ENCODE measurements at places on chromosomes 13 and 19. TPM values are rescaled to one million over a fixed set of nuclear protein-coding genes. Genes with fewer than 3 reads are reported as not detected.
A peak's percentile ranks its signal among the peaks of the same experiment; 100 is the strongest.

Gene ZNF763
- 4.3 TPM for total RNA-seq

Gene ZNF575
- total RNA-seq, result 6.9 TPM

GRCh38 chr19:3276341-3276799 is 51.9 kb downstream of the CELF5 start:
- no peak overlapping the region for H3K27ac ChIP-seq
- H3K4me1 ChIP-seq, result peaks cover 8% of the 10 kb centered on the region
- peaks cover 29% of the 10 kb centered on the region for H3K27me3 ChIP-seq
- no peaks in the 10 kb centered on the region for H3K36me3 ChIP-seq
- no peak overlapping the region for H3K4me3 ChIP-seq

DNA sequence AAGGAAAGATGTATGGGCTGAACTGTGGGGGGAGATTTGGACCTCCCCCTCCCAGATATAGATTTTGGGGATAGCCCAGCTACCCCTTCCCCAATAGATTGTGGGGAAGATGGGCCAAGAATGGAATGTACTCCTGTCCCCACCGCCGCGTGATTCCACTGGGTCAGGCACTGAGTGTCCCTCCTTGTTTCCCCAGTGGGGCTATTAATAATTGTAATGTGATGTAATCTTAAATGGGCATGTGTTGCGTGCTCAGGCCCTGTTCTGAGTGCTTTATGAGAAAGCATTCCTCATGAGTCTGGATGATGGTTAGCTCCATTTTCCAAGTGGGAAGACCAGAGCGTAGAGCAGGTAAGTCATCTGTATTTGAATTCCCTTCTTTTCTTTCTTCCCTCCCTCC is 1.4 kb downstream of the PSMD8 start:
- peaks cover 6% of the 10 kb centered on the region for H3K36me3 ChIP-seq
- H3K4me1 ChIP-seq, result peaks cover 24% of the 10 kb centered on the region
- peaks cover 7% of the 10 kb centered on the region for H3K27me3 ChIP-seq
- DNase-seq, result no peak

GRCh38 chr13:73585236-73585635 is 526.4 kb downstream of the KLF5 start:
- no peaks in the 10 kb centered on the region for H3K36me3 ChIP-seq
- H3K27ac ChIP-seq, result no peak overlapping the region
- no peak for DNase-seq
- H3K4me1 ChIP-seq, result no peaks in the 10 kb centered on the region
- peaks cover 22% of the 10 kb centered on the region for H3K27me3 ChIP-seq
- no peak overlapping the region for H3K4me3 ChIP-seq

DNA sequence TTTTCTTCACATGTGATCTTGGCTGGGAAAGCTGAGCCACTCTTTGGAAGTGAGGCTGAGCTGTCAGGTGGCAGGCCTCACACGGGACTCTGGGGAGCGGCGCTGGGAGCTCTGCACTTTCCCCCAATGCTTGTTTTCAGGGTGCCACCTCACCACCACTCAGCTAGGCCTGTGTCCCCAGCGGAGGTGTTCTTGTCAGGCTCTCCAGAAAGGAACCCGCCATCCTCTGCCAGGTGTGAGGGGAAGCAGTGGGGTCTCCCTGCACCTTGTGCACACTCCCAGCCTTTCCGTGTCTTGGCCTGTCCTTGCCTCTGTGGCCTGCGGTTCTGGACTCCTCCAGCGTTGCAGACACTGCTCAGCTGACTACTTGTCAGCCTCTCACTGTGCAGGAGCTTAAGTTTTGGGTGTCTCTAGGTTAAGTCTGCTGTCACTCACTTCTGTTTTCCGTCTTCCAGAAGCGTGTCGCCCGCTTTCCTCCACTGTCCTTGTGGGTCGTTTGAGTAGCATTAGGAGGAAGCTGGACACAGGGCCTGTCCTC is 51.9 kb downstream of the GGACT start:
- H3K4me1 ChIP-seq, result peaks cover under 1% of the 10 kb centered on the region
- no peaks in the 10 kb centered on the region for H3K27me3 ChIP-seq
- no peak overlapping the region for H3K4me3 ChIP-seq
- DNase-seq, result peak; percentile 76

DNA sequence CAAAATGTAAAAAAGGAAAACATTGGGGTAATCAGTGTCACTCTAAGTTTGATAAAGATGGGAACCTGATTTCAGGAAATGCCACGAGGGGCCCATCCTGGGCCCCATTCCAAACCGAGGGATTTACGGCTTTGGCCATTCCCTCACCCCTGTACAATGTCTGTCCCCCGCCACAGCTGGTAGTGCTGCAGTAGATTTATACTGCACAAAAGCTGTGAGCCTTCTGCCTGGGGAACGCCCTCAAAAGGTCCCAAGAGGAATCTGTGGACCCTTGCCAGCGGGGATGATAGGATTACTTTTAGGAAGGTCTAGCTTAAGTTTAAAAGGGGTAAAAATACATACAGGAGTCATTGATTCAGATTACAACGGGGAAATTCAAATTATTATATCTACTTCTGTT is 173.4 kb upstream of the SGCG start:
- H3K4me3 ChIP-seq, result no peak overlapping the region
- DNase-seq, result no peak
- no peaks in the 10 kb centered on the region for H3K36me3 ChIP-seq
- H3K27ac ChIP-seq, result no peak overlapping the region
- no peaks in the 10 kb centered on the region for H3K27me3 ChIP-seq
- H3K4me1 ChIP-seq, result no peaks in the 10 kb centered on the region

GRCh38 chr13:98487522-98487921 is 89.4 kb downstream of the STK24 start:
- H3K36me3 ChIP-seq, result peaks cover 10% of the 10 kb centered on the region
- no peaks in the 10 kb centered on the region for H3K27me3 ChIP-seq
- no peak for DNase-seq
- peak overlapping the region; percentile 71 for H3K27ac ChIP-seq

DNA sequence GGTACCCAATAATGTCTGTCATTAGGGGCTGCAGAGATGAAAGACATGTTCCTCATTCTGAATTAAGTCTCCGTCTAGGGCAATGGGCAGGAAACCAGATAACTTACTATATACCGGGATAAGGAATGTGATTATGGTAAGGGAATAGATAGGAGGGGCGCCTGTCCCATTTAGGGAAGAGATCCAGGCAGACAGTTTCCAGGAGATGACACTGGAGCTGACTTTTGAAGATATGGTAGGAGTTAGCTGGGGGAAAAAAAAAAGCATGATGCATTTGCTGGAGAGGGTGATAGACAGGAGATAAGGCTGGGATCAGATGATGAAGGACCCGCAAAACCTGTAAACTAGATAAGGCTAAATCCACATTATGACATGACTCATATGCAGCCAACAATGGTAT is 340.7 kb downstream of the DCT start:
- H3K4me3 ChIP-seq, result no peak overlapping the region
- H3K36me3 ChIP-seq, result peaks cover 1% of the 10 kb centered on the region
- no peak overlapping the region for H3K27ac ChIP-seq
- no peaks in the 10 kb centered on the region for H3K27me3 ChIP-seq

DNA sequence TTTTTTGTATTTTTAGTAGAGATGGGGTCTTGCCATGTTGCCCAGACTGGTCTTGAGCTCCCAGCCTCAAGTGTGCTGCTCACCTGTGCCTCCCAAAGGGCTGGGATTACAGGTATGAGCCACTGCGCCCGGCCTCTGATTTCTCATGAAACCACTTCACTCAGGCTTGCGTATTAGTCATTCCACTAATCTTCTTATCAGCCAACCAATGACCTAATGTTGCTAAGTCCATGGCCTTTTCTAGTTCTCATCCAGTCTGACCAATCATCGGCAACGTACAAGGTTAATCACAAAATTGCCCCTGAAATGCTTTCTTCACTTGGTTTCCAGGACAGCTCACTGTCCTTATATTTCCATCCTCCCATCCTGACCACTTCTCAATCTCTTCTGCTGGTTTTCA is 605.3 kb upstream of the SLC10A2 start:
- no peak overlapping the region for H3K4me3 ChIP-seq
- H3K27me3 ChIP-seq, result peaks cover 3% of the 10 kb centered on the region
- H3K4me1 ChIP-seq, result no peaks in the 10 kb centered on the region

All from osteocyte (in vitro differentiated cells).